ENCODE measurements at places on chromosomes 3 and 15. TPM values are rescaled to one million over a fixed set of nuclear protein-coding genes. Genes with fewer than 3 reads are reported as not detected.

The KCNAB1 gene
- 4.7 TPM for total RNA-seq

The SLC6A20 gene
- 4.2 TPM for total RNA-seq

The PTH1R gene
- total RNA-seq, result 14.5 TPM

The MASP1 gene
- 4.3 TPM for total RNA-seq

The NOX5 gene
- not detected for total RNA-seq

The C3orf85 gene
- not detected for total RNA-seq

The IRAK2 gene
- total RNA-seq, result 3.9 TPM

The OSTN gene
- not detected for total RNA-seq

GRCh38 chr3:24704496-24704895 is 209.8 kb upstream of the THRB start:
- no peak overlapping the region for H3K27ac ChIP-seq
- H3K4me1 ChIP-seq, result no peaks in the 10 kb centered on the region
- no peaks in the 10 kb centered on the region for H3K27me3 ChIP-seq

DNA sequence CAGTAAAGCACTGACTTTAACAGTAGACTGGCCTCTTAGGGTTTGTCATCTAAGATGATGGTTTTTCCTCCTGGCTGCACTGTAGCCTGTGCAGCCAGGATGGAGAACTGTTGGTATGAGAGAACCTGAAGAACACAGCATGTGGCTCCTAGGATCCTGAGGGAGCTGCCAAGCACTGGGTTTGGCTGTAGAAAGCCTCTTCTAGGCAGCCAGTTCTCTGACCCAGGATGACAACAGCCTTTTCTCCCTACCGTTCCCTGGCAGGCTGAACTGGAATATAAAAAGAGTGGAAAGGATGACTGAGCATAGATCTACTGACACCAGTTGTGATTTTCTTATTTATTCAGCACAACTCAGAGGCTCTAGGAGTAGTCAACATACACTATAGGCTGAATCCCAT is 34.3 kb upstream of the MANF start:
- no peaks in the 10 kb centered on the region for H3K36me3 ChIP-seq
- H3K4me3 ChIP-seq, result no peak overlapping the region
- DNase-seq, result no peak
- H3K27ac ChIP-seq, result no peak overlapping the region
- no peaks in the 10 kb centered on the region for H3K4me1 ChIP-seq
- H3K27me3 ChIP-seq, result no peaks in the 10 kb centered on the region

- H3K4me1 ChIP-seq, result no peaks in the 10 kb centered on the region
- no peak for DNase-seq
- no peaks in the 10 kb centered on the region for H3K36me3 ChIP-seq
- no peak overlapping the region for H3K4me3 ChIP-seq
These were observed 86.6 kb upstream of the SLC6A11 start for GRCh38 chr3:10729439-10729838.

DNA sequence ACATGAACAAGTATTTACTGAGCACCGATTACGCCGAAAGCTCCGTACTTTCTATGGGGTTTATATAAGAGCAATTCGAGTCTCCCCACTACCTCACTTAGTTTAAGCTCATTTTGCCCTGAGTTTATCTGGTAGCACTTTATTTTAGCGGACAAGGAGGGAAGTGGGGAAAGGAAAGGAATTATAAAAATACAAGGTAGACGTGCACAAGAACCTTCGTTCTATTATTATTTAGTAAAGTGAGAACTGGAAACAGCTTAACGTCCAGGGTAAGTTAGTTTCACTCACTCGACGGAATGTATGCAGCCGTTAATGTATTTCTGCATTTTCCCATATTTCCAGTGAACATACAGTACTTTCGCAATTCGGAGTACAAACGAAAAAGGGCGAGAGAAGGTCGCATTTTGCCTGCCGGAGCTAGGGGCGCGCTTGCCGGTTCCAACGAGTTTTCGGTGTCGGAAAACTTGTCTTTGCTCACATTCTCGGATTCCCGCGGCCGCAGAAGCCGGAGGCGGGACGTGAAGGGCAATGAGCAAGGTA is 1.2 kb upstream of the STT3B start:
- H3K36me3 ChIP-seq, result no peaks in the 10 kb centered on the region
- no peaks in the 10 kb centered on the region for H3K27me3 ChIP-seq
- H3K4me3 ChIP-seq, result peak overlapping the region; percentile 90
- peaks cover 41% of the 10 kb centered on the region for H3K4me1 ChIP-seq
- H3K27ac ChIP-seq, result peak overlapping the region; percentile 98
- DNase-seq, result no peak

DNA sequence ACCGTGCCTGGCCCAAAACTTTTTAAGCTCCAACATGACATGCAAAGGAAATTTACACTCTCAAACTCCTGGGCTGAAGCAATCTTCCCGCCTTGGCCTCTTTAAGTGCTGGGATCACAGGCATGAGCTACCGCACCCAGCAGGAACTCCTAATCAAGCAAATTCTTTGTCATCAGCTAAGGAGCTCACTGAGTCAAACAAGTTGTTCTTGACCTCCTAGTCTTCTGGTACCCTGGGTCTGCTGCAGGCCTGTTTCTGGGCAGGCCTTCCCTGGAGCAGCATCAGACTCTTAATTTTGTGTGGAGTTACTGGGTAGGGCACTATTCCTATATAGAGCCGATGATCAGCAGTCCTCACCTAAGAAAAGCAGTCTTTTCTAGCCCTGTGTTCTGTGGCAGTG is 68.4 kb upstream of the FLNB start:
- H3K4me1 ChIP-seq, result no peaks in the 10 kb centered on the region
- DNase-seq, result no peak
- no peak overlapping the region for H3K27ac ChIP-seq
- H3K4me3 ChIP-seq, result no peak overlapping the region
- H3K27me3 ChIP-seq, result no peaks in the 10 kb centered on the region
- H3K36me3 ChIP-seq, result no peaks in the 10 kb centered on the region

DNA sequence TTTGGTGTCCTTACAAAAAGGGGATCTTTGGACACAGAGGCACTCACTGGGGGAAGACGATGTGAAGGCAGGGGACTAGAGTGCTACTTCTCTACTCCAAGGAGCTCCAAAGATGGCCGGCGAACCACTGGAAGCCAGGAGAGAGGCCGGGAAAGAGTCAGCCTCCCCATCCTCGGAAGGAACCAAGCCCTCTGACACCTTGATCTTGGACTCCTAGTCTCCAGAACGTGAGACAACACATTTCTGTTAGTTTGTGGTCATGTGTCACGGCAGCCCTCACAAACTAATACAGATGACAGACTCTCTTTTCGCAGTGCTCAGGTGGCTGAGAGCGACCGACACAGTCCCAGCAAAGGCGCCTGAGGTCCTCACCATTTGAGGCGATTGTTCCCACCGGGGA is 24.4 kb upstream of the ATP2B2 start:
- H3K36me3 ChIP-seq, result no peaks in the 10 kb centered on the region
- no peak overlapping the region for H3K4me3 ChIP-seq

DNA sequence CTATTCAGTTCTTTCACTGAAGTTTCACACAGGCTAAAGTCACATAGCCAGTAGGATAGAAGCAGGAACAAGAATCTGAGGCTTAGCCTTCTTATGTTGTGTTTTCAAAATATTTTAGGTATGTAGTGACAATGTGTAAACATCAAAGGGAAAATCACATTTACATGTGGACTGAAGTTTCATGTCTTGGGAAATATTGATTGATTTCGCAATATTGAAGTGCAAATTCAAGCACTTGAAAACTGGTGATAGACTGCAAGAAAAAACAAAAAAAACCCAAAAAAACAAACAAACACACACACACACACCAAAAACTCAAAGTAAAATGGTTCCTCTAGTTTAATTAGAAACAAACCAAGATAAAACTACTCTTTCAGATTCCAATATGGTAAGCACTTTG is 773.3 kb downstream of the PDCD6IP start:
- no peak for DNase-seq
- H3K4me3 ChIP-seq, result no peak overlapping the region
- H3K27ac ChIP-seq, result no peak overlapping the region
- no peaks in the 10 kb centered on the region for H3K36me3 ChIP-seq
- no peaks in the 10 kb centered on the region for H3K27me3 ChIP-seq
- H3K4me1 ChIP-seq, result no peaks in the 10 kb centered on the region

GRCh38 chr3:53174346-53175250 is 13.6 kb downstream of the PRKCD start:
- no peaks in the 10 kb centered on the region for H3K27me3 ChIP-seq
- H3K36me3 ChIP-seq, result peaks cover 78% of the 10 kb centered on the region
- no peak overlapping the region for H3K4me3 ChIP-seq
- H3K4me1 ChIP-seq, result peaks cover 46% of the 10 kb centered on the region

- H3K4me1 ChIP-seq, result no peaks in the 10 kb centered on the region
- H3K27me3 ChIP-seq, result no peaks in the 10 kb centered on the region
- H3K4me3 ChIP-seq, result no peak overlapping the region
- no peak for DNase-seq
- H3K27ac ChIP-seq, result no peak overlapping the region
These were observed 515.2 kb upstream of the CCDC54 start for GRCh38 chr3:106862067-106862466.

DNA sequence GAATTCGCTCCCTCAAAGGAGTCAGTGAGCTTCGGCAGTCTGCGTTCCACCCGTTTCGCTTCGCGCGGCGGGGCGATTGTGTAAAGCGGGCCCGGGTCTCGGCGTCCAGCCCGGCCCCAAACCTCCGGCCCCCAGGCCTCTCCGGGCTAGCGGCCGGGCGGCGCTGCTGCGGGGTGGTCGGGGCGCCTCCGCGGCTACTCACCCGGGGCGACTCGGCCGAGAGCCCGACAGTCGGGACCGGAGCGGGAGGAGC is 412 bp downstream of the CHDH start:
- H3K4me3 ChIP-seq, result peak overlapping the region; percentile 74
- H3K27ac ChIP-seq, result peak overlapping the region; percentile 83
- H3K27me3 ChIP-seq, result peaks cover 28% of the 10 kb centered on the region
- no peaks in the 10 kb centered on the region for H3K36me3 ChIP-seq

GRCh38 chr3:123723522-123724168 is 138.8 kb upstream of the HACD2 start:
- no peaks in the 10 kb centered on the region for H3K36me3 ChIP-seq
- H3K27me3 ChIP-seq, result no peaks in the 10 kb centered on the region
- no peak for DNase-seq
- peak overlapping the region; percentile 27 for H3K27ac ChIP-seq
- H3K4me3 ChIP-seq, result no peak overlapping the region

DNA sequence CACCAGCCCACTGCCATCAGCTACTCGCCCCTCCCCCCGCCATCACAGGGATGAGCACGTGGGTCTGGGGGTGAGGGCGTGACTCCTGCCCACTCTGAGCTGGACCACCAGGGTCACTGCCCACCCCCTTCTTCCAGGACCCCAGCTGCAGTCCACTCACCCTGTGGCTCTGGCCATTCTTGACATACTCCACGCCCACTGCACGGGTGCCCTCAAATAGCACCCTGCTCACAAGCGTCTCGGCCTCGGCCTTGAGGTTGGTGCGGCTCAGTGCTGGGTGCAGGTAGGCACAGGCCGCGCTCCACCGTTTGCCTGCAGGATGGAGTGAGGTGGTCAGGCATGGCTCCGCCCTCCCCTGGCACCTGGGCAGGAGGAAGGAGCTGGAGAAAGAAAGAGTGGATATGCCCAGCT is 23.9 kb downstream of the CHDH start:
- H3K4me1 ChIP-seq, result no peaks in the 10 kb centered on the region
- peaks cover 26% of the 10 kb centered on the region for H3K36me3 ChIP-seq
- no peak for DNase-seq
- H3K27ac ChIP-seq, result no peak overlapping the region
- no peak overlapping the region for H3K4me3 ChIP-seq
- H3K27me3 ChIP-seq, result no peaks in the 10 kb centered on the region

DNA sequence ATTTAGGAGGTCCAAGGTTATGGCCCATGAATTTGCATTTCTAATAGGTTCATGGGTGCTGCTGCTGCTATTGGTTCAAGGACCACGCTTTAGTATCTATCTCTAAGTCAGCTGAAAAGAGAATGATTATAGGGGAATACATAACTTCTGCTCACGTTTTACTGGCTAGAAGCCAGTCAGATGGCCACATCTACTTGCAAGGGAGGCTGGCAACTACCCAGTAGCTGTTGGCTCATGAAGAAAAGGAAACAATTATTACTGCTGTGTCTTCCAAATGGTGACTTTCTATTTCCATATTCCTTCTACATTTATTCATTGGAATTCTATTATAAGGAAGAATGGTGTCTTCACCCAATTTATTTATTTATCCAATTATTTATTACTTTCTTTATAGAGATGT is 54.2 kb downstream of the SLC25A36 start:
- H3K4me1 ChIP-seq, result no peaks in the 10 kb centered on the region
- H3K4me3 ChIP-seq, result no peak overlapping the region
- no peaks in the 10 kb centered on the region for H3K36me3 ChIP-seq
- no peaks in the 10 kb centered on the region for H3K27me3 ChIP-seq
- DNase-seq, result no peak

- no peaks in the 10 kb centered on the region for H3K36me3 ChIP-seq
- peaks cover 12% of the 10 kb centered on the region for H3K4me1 ChIP-seq
- H3K27me3 ChIP-seq, result no peaks in the 10 kb centered on the region
These were observed 24.6 kb upstream of the AP4E1 start for GRCh38 chr15:50883903-50884302.
